Activated CD8-positive, alpha-beta memory T cell treated with anti-CD3 and anti-CD28 coated beads, Interleukin-2, amount 10 ng/mL, durations not matched to agents 7 days and 5 days (primary cell): ENCODE measurements at places on chromosomes 3 and 15.

GRCh38 chr3:44894485-44894884 lies 20.1 kb downstream of the TGM4 start:
- DNase-seq: no peak

DNA sequence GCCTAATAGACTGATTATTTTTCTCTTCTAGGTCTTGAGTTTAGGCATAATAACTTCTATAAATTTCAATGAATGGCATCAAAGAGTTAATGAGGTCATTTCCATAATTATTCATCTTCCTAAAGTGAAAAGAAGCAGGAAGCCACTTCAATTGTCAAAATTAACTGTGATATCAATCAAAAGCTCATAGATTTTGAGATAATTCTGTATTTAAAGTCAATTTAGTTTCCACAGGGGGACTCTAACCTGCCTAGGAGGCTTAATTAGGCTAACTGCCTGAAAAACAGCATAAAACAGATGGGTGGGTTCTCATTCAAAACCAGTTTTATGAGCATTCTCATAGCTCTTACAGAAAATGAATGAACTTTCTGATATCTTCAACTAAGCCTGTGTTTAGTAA lies 177.8 kb downstream of the OTOL1 start:
- no peak for DNase-seq

- DNase-seq: no peak
Measured at GRCh38 chr3:197983076-197983475, 23.1 kb downstream of the LMLN start.

DNA sequence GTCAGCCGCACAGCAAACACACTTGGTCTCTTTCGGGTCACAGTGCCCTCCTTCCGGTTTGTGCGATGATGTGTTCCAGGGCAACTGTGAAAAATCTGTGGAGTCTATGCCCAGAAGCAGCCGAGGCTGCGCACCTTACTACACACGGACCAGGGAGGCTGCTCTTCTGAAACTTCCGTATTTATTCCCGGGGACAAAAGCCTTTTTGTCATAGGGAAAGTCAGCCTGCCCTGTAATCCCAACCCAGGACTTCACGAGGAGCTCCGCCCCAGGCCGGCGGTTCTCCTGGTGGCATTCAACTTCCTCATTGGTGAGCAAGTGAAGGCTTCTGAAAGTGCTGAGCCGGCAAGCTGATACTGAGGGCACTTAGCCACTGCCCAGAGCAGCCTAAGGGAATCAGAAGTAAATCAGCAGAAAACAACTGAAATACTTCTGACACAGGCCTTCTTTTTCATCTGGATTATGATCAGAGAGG lies 126.5 kb downstream of the FMN1 start:
- no peak for DNase-seq

- DNase-seq: peak; percentile 74
Measured at GRCh38 chr15:90306560-90306959, 41.1 kb downstream of the NGRN start.

- no peak for DNase-seq
Measured at GRCh38 chr3:121916189-121916588, 22.0 kb downstream of the SLC15A2 start.

GRCh38 chr3:18806633-18807032 lies 341.7 kb upstream of the KCNH8 start:
- no peak for DNase-seq

- DNase-seq: peak; percentile 61
Measured at GRCh38 chr3:9552252-9552999, 1.2 kb downstream of the LHFPL4 start.
